ENCODE measurements at places on chromosomes 12 and 14.

GRCh38 chr12:94218233-94218632, 69.9 kb downstream of the PLXNC1 start:
- DNase-seq: no peak

DNA sequence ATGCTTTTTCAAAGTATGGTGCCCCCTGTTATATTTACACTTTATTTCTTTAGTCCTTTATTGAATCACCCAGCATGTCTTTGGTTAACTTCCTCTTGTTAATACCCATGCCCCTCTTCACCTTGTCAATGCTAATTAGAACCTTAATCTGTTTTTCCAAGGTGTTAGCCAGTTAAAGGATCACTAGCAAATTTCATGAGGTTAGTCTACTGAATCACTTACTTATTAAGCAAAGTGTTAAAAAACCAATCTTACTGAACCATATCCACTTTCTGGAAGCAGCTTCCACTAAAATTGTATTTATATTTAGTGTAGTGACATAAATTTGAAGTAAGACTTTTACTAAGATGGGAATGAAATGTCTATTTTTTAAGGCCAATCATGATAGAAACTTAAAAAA, 27.9 kb downstream of the TAOK3 start:
- no peak for DNase-seq

- DNase-seq: no peak
Measured at GRCh38 chr12:25960961-25961360, 2.5 kb downstream of the RASSF8 start.

DNA sequence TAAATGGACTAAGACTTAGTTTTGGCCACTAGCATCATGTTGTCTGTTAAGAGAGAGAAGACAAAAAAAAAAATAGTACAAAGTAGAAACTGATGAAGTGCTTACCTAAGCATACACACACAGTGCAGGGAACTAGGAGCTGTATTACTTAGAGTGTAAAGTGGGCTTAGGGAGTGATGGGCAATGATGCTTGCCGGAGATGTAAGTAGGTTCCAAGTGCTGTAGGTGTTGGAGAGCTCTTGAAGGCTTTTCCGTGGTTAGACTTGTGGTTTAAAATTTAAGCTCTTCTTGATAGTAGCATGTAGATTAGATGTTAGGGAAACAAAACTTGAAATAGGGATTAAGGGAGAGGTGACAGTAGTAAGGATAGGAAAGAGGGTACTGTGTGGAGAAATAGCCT, 34.7 kb downstream of the MIA2 start:
- DNase-seq: no peak

DNA sequence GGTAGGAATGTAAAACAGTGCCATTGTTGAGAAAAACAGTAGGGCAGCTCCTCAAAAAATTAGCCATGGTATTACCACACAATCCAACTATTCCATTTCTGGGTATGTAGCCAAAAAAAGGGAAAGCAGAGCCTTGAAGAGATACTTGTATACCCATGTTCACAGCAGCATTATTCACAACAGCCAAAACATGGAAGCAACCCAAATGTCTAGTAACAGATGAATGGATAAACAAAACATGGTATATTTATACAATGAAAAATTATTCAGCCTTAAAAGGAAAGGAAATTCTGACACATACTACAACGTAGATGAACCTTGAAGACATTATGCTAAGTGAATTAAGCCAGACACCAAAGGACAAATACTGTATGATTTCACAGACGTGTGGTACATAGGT, 67.6 kb upstream of the GNG2 start:
- peak; percentile 34 for DNase-seq

- no peak for DNase-seq
Measured at GRCh38 chr12:51244269-51244668, 5.6 kb downstream of the DAZAP2 start.

DNA sequence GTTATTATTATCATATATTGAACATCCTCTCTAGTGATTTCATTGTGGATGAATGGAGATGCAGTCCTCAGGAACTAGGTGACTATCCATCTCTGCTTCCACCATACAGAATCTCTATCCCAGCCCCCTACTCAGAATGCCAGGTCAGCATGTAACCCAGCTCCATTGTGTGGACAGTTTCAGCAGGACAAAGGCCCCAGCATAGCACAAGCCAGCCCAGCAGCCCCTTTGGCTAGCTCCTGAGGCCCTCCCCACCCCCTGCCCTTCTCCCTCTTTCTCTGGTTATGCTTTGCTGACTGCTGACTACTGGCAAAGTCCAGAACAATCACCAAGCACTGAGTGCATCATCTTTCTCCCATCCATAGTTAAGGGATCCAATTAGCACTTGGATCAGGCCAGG, 5.8 kb upstream of the SPRYD4 start:
- no peak for DNase-seq

DNA sequence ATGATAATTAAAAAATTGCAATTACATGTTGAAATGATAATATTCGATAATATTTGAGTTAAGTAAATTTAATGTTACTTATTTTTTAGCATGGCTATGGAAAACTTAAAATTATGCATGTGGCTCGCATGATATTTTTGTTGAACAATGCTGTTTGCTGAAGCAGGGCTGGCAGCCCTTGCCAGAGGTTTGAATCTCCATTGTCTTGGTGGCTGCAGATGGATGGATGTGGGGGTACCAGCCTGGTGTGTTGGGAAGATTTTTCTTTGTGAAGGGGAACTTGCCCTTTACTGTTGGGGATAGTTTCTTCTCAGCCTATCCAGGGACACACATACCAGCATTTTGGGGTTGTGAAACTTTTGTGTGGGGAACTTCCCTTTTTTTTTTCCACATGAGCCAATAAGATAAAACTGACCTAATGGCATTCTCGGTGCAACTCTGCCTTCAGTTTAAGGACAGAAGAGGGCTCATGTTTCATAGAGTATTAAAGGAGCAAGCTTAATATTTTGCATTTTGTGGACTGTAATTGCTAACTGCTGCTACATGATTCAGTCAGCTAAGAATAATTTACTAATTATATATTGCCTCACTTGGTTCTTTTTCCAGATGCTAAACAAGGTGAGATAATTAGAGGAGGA, 8.8 kb downstream of the RASSF3 start:
- peak; percentile 49 for DNase-seq

DNA sequence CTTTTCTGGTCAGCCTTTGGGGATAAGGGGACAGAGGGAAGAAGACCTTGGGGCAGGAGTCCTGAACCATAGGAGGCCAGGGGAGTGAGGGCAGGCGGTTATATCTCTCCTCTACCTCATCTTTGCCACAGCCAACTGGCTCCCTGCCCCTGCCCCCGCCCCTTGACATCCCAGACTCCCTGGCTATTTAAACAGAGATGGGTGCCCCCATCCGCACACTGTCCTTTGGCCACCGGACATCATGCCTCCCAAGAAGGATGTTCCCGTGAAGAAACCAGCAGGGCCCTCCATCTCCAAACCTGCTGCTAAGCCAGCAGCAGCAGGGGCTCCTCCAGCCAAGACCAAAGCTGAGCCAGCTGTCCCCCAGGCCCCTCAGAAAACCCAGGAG, 1.3 kb downstream of the MYL6B start:
- no peak for DNase-seq

GRCh38 chr12:132204793-132205270, 60.6 kb downstream of the NOC4L start:
- no peak for DNase-seq

GRCh38 chr12:122980183-122981035, at the start of gene ARL6IP4:
ARL6IP4 (plus strand) TSS chr12:122980681; CDS start chr12:122981140, 459 bp downstream.
- peak; percentile 68 for DNase-seq

All from fibroblast of skin of scalp (primary cell).